ENCODE measurements at places on chromosomes 7 and 10. TPM values are rescaled to one million over a fixed set of nuclear protein-coding genes. Genes with fewer than 3 reads are reported as not detected.

Gene TMEM178B
- 0.32 TPM for total RNA-seq

Gene AKR1C8
- 2.0 TPM for total RNA-seq

Gene SPDYE6
- not detected for total RNA-seq

Gene BMS1
- total RNA-seq = 13.5 TPM

Gene OR2A25
- total RNA-seq = not detected

Gene NPY
- total RNA-seq = not detected

Gene ASIC3
- total RNA-seq = 11.9 TPM

Gene CPVL
- total RNA-seq = 0.53 TPM

Gene BAMBI
- total RNA-seq = 2.3 TPM

Gene CDK1
- 1.7 TPM for total RNA-seq

Gene TLX1
- not detected for total RNA-seq

Gene TMEM213
- not detected for total RNA-seq

Gene ZMIZ2
- total RNA-seq = 172 TPM

Gene NUTM2D
- total RNA-seq = 2.9 TPM

Gene HOXA7
- total RNA-seq = not detected

Gene GATA3
- 52.4 TPM for total RNA-seq

Gene HOXA10
- 0.51 TPM for total RNA-seq

Gene SEC61G
- total RNA-seq = 63.3 TPM

Gene CXCL12
- not detected for total RNA-seq

Gene CH25H
- not detected for total RNA-seq

Gene HOXA3
- total RNA-seq = 0.79 TPM

Gene CALHM3
- total RNA-seq = not detected

Gene GDF2
- total RNA-seq = not detected

Gene WDR86
- total RNA-seq = 7.2 TPM

Gene AKR1C1
- total RNA-seq = 4.8 TPM

Gene RBP3
- total RNA-seq = not detected

Gene TMEM184A
- total RNA-seq = not detected

Gene CTAGE15
- total RNA-seq = 1.7 TPM

Gene NUDT13
- total RNA-seq = 3.3 TPM

Gene PKD2L1
- total RNA-seq = not detected

Gene STAG3
- 6.5 TPM for total RNA-seq

Gene TSPAN15
- 8.2 TPM for total RNA-seq

Gene OR9A2
- not detected for total RNA-seq

Gene LDB1
- 120 TPM for total RNA-seq

Gene JAKMIP3
- total RNA-seq = 0.98 TPM

Gene RADIL
- not detected for total RNA-seq

Gene HABP2
- total RNA-seq = 0.28 TPM

Gene ADRB1
- total RNA-seq = 0.30 TPM

Gene OR2A5
- total RNA-seq = not detected

Gene PLXDC2
- total RNA-seq = 1.1 TPM

Gene TRPV5
- not detected for total RNA-seq

Gene MALSU1
- 34.2 TPM for total RNA-seq

Gene TAS2R5
- 3.4 TPM for total RNA-seq

Gene GRB10
- 10.1 TPM for total RNA-seq

Gene KIAA1549
- 0.16 TPM for total RNA-seq

Gene GRM8
- total RNA-seq = not detected

Gene SUGCT
- 3.1 TPM for total RNA-seq

Gene CCL24
- not detected for total RNA-seq

Data from T-cell (primary cell).